GOT3 (cell line): ENCODE measurements at places on chromosomes 16 and 17.
A peak's percentile ranks its signal among the peaks of the same experiment; 100 is the strongest.

GRCh38 chr16:29916979-29917378 is 9.0 kb downstream of the KCTD13 start:
- no peak for DNase-seq

GRCh38 chr17:78798695-78799559 is 16.9 kb upstream of the CYTH1 start:
- no peak for DNase-seq

- DNase-seq, result no peak
These were observed 7.9 kb upstream of the RPL23 start for GRCh38 chr17:38861399-38861843.

DNA sequence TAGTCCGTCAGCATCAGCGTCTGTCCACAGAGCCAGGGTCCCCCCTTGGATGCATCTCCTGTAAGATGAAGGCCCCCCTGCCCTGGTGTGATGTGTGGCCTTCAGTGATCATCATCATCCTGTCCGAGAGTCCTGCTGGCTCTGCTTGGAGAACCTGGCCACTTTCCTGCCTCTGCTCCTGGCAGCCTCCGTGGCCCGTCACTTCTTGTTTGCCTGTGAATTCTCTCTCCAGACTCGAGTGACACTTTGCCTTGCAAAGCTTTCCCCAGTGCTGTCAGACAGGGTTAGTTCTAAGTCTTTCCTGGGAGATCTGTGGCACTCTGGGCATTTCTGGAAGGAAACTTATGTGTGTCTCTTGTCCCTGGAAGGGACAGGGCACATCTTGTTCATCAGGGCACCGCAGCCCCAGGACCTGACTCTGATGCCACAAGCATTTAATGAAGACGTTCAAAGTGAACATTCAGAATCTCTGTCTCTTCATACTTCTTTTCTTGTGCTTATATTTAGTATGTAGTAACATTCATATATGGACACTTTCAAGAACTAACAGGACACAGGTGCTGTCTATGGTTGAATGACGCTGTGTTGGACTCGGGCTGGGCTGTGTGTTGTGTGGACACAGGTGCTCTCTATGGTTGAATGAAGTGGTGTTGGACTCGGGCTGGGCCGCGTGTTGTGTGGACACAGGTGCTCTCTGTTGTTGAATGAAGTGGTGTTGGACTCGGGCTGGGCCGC is 68.5 kb downstream of the RPTOR start:
- no peak for DNase-seq

GRCh38 chr17:30716461-30717290 is 107.8 kb downstream of the CRLF3 start:
- no peak for DNase-seq

DNA sequence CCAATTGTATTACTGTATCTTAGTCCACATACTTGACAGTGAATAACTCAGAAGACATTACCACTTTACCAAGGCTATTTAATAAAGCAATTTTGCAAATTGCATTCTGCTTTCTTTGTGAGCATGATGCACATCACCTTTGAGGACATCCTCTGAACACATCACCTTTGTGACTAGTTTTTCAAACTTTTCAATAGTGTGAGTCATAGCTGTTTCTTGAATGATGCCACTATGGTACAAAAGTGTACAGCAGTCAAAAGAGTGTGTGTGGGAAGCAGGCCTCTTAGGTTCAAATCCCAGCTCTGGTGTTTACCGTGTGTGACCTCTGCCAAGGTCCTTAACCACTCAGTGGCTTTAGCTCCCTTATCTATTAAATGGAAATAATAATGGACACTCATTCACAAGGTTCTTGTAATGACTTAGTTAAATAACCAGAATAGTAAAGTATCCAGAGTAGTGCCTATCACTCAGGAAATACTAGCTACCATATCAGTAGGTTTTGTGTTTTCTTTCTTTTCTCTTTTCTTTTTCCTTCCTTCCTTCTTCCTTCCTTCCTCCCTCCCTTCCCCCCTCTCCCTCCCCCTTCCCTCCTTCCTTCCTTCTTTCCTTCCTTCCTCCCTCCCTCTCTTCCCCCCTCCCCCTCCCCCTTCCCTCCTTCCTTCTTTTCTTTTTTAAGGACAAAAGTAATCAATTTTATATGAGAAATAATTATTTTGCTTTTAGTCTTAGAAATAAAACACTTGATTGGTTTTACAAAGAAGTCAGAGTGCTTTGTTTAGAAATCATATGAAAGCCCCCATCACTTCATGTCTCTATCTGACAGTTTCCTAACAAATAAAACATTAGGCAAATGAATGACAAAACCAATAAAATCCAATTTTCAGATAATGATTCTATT is 178.9 kb downstream of the MYO1D start:
- DNase-seq, result no peak

DNA sequence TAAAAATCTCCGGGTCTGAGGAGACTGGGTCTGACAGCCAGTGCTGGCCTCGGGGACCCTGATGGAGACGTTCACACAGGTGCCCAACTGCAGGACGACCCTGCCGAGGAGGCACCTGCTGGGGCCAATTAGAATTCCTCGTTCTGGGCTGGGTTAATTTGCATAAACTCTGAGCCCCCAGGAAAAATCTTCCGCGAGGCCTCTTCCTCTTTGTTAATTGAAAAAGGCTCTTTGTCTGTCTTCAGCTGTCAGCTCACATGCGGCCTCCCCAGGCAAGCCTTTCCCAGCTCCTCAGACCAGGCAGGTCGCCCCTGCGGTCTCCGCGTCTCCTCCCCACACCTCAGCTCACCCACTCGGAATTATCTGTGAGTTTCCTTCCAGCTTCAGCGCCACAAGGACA is 400.2 kb downstream of the SEC14L1 start:
- DNase-seq, result no peak

DNA sequence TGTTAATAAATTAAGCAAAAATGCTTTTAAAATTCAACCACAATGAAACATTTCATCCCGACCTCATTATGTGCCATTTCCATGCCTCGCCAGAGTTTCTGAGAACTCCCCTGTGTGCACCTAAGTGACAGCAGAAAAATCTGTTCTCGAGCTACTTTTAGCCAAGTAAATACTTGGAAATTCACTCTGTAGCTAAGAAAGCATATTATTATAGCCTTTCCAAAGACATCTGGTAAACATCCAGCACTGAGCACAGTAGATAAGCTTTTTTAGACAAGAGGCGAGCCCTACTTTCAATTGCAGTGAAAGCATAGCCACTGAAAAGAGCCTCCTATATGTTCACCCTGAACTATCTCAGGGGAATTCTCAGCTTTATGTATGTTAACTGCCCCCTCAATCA is 242.8 kb upstream of the PSMD7 start:
- no peak for DNase-seq

DNA sequence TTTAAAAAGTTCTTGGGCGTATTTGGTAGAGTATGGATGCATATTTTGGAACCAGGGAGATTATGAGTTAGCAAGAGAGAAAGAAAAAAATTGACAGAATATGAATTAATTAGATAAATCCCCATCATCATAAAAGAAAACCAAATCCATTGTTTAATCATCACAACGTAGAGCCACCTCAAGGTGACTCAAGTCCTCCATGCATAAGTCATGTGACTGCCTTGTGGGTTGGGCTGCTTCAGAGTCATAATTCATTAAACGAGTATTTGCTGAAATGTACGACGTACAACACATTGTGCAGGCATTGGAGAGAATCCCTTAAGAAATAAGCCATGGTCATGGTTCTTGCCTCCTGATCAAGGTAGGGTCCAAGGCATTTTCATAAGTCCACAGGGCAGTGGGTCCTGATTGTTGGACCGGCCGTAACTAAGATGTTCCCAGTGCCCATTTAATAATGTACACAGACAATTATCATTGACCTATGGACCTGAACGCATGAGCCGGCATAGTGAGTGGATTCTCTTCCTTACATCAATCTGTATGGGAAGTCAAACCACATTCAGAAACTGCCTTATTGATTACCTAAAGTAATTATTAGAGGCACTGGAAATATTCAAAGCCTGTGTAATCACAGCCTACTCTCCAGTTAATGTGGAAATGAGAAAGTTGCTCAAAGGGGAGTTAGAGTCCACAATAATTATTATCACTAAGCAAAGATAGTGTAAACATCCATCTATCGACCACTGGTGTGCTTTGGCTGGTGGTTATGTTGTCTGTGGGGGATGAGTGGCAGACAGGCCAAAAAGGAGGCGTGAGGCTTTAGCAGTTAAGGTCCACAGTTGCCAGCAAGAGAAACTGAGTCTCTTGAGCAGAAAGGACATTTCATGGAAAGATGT is 165.4 kb downstream of the PITPNC1 start:
- DNase-seq, result no peak

GRCh38 chr16:9134739-9135138 is 43.3 kb downstream of the HAPSTR1 start:
- DNase-seq, result no peak

DNA sequence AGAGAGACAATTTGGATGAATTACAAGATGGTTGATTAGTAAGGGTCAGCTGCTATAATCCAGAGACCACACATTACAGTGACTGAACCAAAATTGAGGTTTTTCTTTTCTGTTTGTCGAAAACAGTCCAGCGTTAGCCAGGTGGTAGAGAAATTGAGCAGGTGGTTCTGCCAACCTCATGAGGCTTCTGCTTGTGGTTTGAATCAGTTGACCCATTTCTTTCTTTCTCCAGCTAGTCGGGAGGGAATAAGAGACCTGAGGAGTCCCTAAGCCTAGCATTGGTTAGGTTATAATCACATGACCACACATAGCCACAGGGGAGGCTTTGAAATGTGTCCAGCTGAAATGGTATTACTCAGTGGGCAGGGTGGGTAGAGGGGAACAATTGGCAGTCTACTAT is 504.6 kb downstream of the HS3ST4 start:
- DNase-seq, result no peak

DNA sequence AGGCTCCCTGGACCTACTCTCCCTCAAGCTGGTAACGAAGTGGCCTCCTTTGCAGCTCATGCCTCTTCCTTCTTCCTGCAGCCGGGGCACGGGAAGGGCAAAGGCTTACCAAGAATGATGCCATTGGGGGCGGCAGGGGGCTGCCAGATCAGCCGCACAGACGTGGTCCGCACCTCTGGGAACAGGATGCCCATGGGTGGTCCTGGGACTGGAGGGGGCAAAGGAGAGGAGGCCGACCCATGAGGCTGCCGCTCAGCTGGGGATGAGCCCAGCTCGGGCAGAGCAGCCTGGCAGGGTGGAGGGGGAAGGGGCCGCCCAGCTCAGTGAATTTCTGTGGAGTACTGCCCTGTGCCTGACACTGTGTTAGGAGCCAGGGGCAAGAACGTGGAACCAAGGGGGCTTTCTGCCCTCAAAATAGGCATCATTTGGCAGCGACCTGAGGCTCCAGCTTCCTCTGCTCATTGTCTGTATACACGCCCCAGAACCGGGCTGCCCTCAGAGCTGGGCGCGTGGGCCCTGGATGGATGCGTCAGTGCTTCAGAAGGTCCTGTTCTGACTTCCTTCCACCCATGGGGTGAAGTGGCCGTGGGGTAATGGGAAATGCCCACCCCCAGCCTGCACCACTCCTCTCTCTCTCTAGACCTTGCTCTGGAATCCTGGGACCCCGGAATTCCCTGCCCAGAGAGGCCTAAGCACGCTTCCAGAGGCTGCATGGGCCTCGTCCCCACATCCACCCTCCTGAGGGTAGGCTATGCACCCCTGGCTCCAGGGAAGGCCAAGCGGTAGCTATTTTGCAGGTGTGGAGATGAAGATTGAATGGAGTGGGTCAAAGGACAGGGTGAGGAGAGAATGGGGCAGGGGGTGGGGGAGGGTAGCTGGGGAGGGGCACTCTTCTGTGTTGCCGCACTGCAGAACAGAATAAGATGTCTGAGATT is 79.8 kb upstream of the CDC42EP4 start:
- DNase-seq, result no peak

GRCh38 chr16:72195609-72196008 is 23.7 kb upstream of the PMFBP1 start:
- DNase-seq, result no peak

DNA sequence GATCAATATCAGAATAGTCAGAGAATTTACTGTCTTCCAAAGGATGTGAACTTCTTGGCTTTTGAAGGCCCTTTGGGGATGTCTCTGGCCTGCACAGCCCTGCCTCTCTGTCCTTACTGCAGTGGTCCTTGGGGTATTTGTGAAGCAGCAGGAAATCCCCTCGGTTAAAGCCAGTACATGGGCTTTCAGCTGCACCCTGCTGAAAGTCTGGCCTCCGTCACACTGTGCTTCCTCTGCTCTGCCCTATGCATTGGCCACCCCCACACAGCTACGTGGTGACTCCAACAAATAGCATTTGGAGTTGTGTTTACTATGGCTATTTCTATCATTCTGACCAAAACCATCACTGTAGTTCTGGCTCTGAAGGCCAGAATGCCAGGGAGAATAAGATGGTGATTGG is 21.2 kb downstream of the SYCE1L start:
- DNase-seq, result no peak

GRCh38 chr16:68873635-68874471 is 30.5 kb downstream of the TANGO6 start:
- no peak for DNase-seq

DNA sequence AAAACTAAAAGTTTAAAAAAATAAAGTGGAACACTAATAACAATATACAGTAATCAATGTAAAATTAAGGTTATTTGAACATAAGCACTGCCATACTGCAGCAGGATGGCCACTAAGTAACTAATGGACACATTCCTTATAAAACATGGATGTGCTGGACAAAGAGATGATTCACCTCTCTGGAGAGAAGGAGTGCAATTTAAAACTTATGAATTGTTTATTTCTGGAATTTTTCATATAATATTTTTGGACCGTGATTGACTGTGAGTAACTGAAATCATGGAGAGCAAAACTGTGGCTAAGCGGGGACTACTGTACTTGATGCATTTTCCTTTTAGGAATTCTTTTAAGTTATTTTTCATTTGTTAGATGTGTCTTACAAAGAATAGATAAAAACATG is 21.8 kb downstream of the CBFB start:
- DNase-seq, result no peak

- DNase-seq, result no peak
These were observed 2.1 kb upstream of the MFAP4 start for GRCh38 chr17:19388791-19389785.

GRCh38 chr17:37823996-37824395 is 79.1 kb upstream of the HNF1B start:
- no peak for DNase-seq

DNA sequence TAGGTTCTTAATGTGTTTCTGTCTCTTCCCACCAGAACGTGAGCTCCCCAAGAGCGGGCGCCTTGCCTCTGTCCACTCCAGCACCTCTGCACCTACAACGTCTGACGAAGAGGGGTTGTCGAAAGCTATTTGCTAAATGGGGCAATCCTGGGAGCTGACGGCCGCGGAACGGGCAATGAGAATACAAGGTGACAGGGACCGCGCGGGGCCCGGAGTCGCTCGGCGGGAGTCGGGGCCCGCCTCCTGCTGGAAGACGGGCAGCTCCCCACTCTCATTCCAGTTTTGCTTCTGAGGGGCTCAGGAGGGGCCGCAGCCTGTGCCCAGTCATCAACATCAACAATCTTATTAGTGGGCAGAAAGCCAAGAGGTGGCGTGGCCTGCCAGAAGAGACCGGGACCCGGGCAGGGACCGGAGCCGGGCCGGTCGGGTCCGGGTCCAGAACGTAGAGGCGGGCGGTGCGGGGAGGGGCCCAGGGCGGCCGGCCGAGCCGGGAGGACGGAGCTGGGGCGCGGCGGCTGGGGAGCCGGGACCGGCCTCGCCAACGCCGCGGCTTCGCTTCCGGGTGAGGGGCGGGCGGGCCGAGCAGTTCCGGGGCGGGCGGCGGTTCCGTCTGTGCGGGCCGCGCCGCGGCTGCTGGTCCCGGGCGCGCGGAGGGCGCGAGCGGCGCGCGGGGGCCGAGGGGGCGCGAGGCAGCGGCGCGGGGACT is at the start of gene MOSMO:
TSS of gene MOSMO (plus strand) at position 603 of the 706 bp plus-strand sequence. CDS start 191 bp downstream, outside the sequence.
- DNase-seq, result peak; percentile 16
